ENCODE measurements at places on chromosomes 2 and 18. TPM values are rescaled to one million over a fixed set of nuclear protein-coding genes. Genes with fewer than 3 reads are reported as not detected.

Gene UPP2
- not detected for total RNA-seq

DNA sequence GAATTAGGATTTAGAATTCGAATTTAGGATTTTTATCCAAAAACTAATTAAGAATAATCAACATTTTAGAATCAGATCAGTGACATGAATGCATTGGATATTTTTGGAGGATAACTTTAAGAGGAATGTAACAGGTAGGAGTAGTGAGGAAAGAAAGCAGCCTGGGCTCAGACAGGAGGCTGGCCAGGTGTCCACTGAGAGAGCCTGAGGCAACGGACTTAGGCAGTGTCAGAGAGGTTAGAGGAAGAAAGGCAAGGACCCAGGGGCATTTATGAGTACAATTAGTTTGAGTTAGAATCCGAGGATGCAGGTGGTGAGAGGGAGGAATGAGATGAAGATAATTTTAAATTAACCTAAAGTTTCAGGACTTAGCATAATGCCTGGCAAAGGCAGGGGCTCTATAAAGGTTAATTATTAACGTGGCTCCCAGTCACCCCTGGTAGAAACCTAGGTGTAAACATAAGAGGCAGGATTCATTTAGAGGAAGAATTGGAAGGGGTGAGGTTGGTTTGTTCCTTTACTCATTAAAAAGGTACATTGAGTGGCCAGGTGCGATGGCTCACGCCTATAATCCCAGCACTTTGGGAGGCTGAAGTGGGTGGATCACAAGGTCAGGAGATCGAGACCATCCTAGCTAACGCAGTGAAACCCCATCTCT is 507.1 kb downstream of the TMEM182 start:
- no peak for DNase-seq

GRCh38 chr2:35099342-35099741 is 1256.2 kb upstream of the CRIM1 start:
- no peak for DNase-seq

GRCh38 chr18:46387441-46388131 is 269.4 kb downstream of the LOXHD1 start:
- no peak for DNase-seq

DNA sequence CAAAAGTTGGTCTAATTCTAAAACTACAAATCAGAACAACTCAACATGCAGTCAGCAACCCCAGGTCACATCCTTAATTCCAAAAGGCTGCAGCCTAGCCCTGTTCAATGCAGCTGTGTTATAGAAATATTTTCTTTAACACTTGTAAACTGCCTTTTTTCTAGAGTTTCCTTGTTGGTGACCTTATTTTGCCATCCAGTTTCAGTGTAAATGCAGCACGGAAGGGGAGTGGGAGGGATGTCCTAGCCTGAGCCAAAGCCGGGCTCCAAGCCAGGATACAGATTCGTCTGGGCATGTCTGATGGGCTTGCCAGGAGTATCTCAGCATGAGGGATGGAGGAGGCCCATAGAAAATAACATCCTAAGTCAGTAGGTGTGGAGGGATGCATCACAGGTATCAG is 17.7 kb upstream of the SP3 start:
- no peak for DNase-seq

DNA sequence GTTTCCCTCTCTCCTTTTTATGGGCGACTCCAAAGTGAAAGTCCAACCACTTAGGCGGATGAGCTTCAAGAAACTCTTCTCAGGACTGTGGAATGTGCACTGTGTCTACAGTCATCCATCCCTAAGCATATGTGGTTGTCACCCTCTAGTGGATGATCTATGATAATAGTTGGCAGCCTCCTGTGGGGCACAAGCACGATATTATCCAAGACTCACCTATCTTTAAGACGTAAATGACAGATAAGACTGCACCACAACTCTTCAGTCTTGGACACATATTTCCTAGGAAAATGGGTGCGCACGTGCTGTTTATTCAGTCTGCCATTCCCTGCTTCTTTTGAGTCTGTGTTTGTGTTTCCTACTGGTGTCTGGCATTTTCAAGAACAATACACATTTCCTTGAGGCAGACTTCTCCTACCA is 145.5 kb upstream of the CTAGE1 start:
- no peak for DNase-seq

Data from activated T-cell treated with anti-CD3 and anti-CD28 coated beads, Interleukin-2, amount 50 U/mL, for 72 hours (primary cell).